Pancreas (tissue), 10 donors: ENCODE measurements at places on chromosomes 7 and 10. TPM values are rescaled to one million over a fixed set of nuclear protein-coding genes. Genes with fewer than 3 reads are reported as not detected.

LIPJ gene
- total RNA-seq, result 0.47 TPM

TRPV5 gene
- not detected for total RNA-seq

TAS2R41 gene
- not detected for total RNA-seq

RBP3 gene
- not detected for total RNA-seq

LGI1 gene
- total RNA-seq, result not detected

SORBS1 gene
- 18.6 TPM for total RNA-seq

TMEM225B gene
- total RNA-seq, result 1.1 TPM

PRF1 gene
- 0.51 TPM for total RNA-seq

PNLIPRP3 gene
- total RNA-seq, result not detected

TBX20 gene
- total RNA-seq, result not detected

MMP21 gene
- 0.22 TPM for total RNA-seq

GNGT1 gene
- total RNA-seq, result not detected

ACSM6 gene
- total RNA-seq, result 2.0 TPM

CALML5 gene
- total RNA-seq, result not detected

DRGX gene
- not detected for total RNA-seq

R3HCC1L gene
- 9.5 TPM for total RNA-seq

ASZ1 gene
- total RNA-seq, result not detected

HOXA1 gene
- not detected for total RNA-seq

ZC3HAV1L gene
- 2.9 TPM for total RNA-seq

EMX2 gene
- total RNA-seq, result not detected

CYP3A7 gene
- 0.56 TPM for total RNA-seq

EN2 gene
- total RNA-seq, result not detected

TCF7L2 gene
- 9.9 TPM for total RNA-seq

ADAMTS14 gene
- total RNA-seq, result not detected

ANKRD61 gene
- total RNA-seq, result not detected

MKI67 gene
- 1.9 TPM for total RNA-seq

PDE1C gene
- 1.3 TPM for total RNA-seq

CXCL12 gene
- 80.2 TPM for total RNA-seq

CCDC3 gene
- total RNA-seq, result 0.94 TPM

AGR3 gene
- 2.8 TPM for total RNA-seq

GIMAP6 gene
- total RNA-seq, result 3.5 TPM

MSS51 gene
- 1.3 TPM for total RNA-seq

ZNF853 gene
- 3.6 TPM for total RNA-seq

SLC13A1 gene
- total RNA-seq, result not detected

IL2RA gene
- 0.31 TPM for total RNA-seq

TNS3 gene
- total RNA-seq, result 125 TPM

ANKRD7 gene
- 0.54 TPM for total RNA-seq

ZNF438 gene
- total RNA-seq, result 2.4 TPM

ADD3 gene
- 83.3 TPM for total RNA-seq

OR2A42 gene
- total RNA-seq, result not detected

KIF5B gene
- 48.3 TPM for total RNA-seq
